ENCODE measurements at places on chromosomes 1 and 21.
A peak's percentile ranks its signal among the peaks of the same experiment; 100 is the strongest.

DNA sequence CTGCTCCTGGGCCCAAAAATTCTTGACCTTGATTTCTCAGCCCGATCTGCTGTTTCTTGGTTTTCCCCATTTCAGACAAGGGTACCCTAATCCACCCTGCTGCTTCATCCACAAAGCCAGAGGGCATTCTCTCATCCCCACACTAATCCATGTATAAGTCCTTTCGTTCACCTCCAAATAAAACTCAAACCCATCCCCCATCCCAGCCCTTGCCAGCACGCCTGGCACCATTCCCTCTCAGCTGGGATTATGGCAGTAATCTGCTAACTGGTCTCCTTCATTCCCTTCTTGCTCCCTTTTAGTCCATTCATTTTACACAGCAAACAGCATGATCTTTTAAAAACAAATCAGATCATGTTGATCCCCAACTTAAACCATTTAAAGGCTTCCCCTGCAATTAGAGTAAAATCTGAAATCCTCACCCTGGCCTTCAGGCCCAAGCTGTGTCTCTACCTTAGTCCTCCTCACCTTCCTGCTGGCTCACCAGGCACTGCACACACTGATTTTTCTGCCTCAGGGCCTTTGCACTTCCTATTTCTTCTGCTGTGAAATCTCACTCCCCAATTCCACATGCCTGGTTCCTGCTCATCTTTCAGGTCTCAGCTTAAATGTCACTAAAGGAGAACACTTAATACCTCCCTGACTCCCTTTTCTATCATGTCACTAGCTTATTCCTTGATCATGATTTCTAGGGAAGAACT lies 12.2 kb upstream of the TRNP1 start:
- peaks cover 5% of the 10 kb centered on the region for H3K27me3 ChIP-seq
- H3K36me3 ChIP-seq = no peaks in the 10 kb centered on the region
- no peak for DNase-seq
- no peak overlapping the region for H3K4me3 ChIP-seq

- H3K36me3 ChIP-seq = no peaks in the 10 kb centered on the region
- H3K27me3 ChIP-seq = no peaks in the 10 kb centered on the region
- no peak overlapping the region for H3K4me3 ChIP-seq
These were observed 6.0 kb upstream of the TRAPPC10 start for GRCh38 chr21:44006017-44006619.

GRCh38 chr1:109498161-109498801 lies 4.4 kb downstream of the CYB561D1 start:
- no peak for DNase-seq
- H3K4me1 ChIP-seq = peaks cover 68% of the 10 kb centered on the region
- H3K27ac ChIP-seq = no peak overlapping the region

- peak; percentile 41 for DNase-seq
- H3K4me3 ChIP-seq = no peak overlapping the region
- H3K4me1 ChIP-seq = peaks cover 9% of the 10 kb centered on the region
- no peak overlapping the region for H3K27ac ChIP-seq
These were observed 21.8 kb downstream of the GPR157 start for GRCh38 chr1:9107136-9107535.

DNA sequence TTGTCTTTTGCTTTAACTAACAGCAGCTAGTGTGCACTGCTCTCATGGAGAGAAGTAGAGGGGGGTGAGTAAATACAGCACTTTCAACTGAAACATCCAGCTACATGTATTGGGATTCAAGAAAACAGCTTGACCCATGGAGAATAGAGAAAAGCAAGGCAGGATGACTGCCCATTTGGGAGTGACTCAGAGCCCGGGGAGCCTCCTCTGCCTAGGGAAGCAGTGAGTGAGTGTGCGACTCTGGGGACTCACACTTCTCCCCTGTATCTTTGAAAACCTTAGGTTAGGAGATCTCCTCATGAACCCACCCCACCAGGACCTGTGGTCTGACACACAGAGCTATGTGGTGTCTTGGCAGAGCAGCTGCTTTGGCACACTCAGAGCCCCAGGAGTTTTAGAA lies 82.0 kb upstream of the PTGFR start:
- no peak overlapping the region for H3K4me3 ChIP-seq
- DNase-seq = no peak
- H3K27ac ChIP-seq = no peak overlapping the region
- no peaks in the 10 kb centered on the region for H3K36me3 ChIP-seq
- H3K4me1 ChIP-seq = no peaks in the 10 kb centered on the region
- H3K27me3 ChIP-seq = no peaks in the 10 kb centered on the region
